ENCODE measurements at places on chromosomes 7 and 10.

DNA sequence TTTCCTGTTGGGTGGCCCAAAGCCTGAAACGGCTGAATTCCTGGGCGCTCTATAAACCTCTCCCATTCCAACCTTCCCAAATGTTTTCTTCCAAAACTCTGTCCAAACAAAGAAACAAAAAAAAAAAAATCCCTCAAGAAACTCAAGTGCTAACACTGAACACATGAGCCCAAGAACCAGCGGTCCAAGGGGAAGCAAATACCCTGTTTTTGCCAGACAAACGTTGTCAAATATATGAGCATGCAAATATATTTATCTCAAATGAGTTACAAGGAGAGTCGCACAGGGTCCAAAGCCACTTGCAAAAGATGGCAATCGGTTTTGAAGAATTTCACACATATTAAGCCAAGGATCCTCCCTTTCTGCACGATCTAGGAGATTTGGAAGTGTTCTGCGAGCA, 23.3 kb upstream of the EMX2 start:
- DNase-seq: no peak

DNA sequence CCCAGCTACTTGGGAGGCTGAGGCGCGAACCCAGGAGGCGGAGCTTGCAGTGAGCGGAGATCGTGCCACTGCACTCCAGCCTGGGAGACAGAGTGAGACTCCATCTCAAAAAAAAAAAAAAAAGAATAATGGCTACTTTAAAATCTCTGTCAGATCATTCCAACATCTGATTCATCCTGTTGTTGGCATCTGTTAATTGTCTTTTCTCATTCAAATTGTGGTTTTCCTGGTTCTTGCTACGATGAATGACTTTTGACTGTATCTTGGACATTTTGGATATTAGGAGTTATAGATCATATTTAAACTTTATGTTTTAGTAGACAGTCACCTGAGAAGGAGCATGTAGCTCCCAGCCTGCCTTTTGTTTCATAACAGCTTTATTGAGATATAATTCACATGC, 8.5 kb downstream of the TPST1 start:
- no peak for DNase-seq

DNA sequence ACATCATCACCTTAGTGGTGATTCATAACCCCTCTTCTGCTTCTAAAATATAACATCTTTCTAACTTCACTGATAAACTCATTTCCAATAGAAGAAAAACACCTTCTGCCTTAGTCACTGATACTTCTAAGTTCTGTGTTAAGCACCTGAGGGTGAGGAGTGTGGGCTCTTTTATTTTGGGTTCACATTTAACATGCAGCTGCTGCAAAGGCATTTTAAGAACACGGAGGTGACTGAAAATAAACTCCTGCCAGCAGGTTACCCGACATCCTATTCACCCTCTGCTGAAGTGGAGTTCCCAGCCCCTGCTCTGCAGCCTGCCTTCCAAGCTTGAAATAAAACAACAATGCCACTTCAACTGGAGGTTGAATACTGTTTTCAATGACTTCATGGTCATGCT, 202.9 kb upstream of the PLXNA4 start:
- no peak for DNase-seq

DNA sequence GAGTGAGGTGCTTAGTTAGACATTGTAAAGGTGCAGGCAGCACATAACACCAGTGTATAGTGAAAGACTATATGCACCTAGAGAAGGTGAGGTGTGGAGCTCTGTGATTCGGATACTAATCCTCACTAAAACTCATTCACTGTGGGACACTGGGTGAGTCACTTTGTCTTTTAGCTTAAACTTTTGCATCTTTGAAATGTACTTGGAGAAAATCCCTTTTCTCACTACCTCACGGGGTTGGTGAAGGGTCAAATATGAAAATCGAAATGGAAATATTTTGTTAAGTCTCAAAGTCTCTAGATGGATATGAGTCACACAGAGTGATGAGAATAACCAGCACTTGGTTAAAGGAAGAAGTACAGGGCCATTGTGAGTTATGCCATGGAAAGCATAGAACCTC, 38.0 kb downstream of the MDFIC start:
- no peak for DNase-seq

GRCh38 chr7:157459966-157460365, 123.2 kb downstream of the DNAJB6 start:
- DNase-seq: peak; percentile 46

- no peak for DNase-seq
Observed at GRCh38 chr7:23783115-23783514, 73.1 kb downstream of the STK31 start.

- no peak for DNase-seq
Observed at GRCh38 chr7:11120675-11121220, 147.1 kb downstream of the PHF14 start.

- DNase-seq: no peak
Observed at GRCh38 chr7:29968683-29969395, 20.8 kb downstream of the SCRN1 start.

Data from activated CD4-positive, alpha-beta T cell treated with anti-CD3 and anti-CD28 coated beads, Interleukin-2, amount 10 ng/mL, durations not matched to agents 24 days and 14 days (primary cell).